NCI-H2107 (cell line): ENCODE measurements at places on chromosomes 2 and 18.

GRCh38 chr2:158113741-158114295, 12.1 kb downstream of the UPP2 start:
- DNase-seq, result no peak

DNA sequence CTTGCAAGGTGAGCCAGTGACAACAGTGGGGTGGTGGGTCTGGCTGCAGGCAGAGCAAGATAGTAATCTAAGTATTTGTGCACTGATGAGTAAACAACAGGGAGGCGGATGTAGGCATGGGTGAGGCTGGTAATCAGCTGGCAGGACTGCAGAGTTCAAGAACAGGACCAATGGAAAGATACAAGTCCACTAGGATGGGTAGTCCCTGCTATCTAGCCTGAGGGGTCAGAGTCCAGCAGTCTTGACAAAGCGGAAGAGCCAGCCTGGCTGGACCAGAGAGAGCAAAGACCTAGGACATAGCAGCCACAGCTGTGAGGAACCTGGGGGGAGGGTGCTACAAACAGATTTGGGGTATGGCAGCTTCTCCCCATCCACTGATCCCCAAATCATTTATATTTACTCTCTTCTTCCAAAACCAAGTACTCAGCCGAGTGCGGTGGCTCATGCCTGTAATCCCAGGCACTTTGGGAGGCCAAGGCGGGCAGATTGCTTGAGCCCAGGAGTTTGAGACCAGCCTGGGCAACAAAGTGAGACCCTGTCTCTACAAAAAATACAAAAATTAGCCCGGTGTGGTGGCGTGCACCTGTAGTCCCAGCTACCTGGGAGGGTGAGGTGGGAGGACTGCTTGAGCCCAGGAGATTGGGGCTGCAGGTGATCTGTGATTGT, 25.9 kb downstream of the VIL1 start:
- no peak for DNase-seq

DNA sequence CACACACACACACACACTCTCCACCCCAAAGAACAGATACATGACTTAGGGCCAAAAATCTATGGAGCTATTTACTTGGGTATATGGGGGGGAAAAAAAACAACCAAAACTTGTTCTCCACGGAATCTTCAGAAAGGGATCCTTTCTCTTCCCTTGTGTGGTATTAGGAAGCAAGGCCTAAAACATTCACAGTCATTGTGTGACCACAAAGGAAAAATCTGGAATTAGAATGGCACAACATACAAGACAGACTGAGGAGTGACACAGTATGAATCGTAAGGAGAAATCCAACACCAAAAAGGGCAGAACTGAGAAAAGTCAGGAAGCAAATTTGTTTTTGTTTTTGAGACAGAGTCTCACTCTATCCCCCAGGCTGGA, 70.3 kb downstream of the ASXL2 start:
- DNase-seq, result no peak

GRCh38 chr2:71767663-71768062, 314.3 kb downstream of the DYSF start:
- no peak for DNase-seq

GRCh38 chr2:26139269-26140183, 33.4 kb upstream of the GAREM2 start:
- DNase-seq, result no peak

DNA sequence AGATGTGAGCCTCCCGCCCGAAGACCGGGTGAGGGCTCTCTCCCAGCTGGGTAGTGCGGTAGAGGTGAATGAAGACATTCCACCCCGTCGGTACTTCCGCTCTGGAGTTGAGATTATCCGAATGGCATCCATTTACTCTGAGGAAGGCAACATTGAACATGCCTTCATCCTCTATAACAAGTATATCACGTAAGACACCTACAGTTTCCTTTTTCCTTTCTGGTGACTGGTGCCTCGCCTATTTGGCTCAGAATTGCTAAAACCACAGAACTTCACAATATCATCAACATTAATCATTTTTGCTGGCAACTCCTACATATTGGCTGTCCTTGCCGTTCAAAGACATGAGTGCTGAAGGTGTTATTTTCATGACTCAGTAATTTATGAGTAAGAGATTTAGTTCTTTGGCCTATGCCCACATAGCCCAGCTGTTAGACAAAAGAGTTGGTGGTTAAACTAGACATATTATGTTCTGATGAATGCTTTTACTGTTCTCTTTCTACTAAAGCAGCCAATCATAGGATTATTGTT, 2.2 kb downstream of the STAMBP start:
- DNase-seq, result no peak
